ENCODE measurements at places on chromosomes 1 and 21. TPM values are rescaled to one million over a fixed set of nuclear protein-coding genes. Genes with fewer than 3 reads are reported as not detected.

Gene KMO
- not detected for total RNA-seq

Gene SDF4
- 68.2 TPM for total RNA-seq

Gene NTMT2
- total RNA-seq, result not detected

Gene CHRM3
- 1.0 TPM for total RNA-seq

Gene WARS2
- 15.3 TPM for total RNA-seq

Gene LCK
- not detected for total RNA-seq

Gene SPRR5
- not detected for total RNA-seq

Gene ASPM
- total RNA-seq, result 0.77 TPM

Gene IFI16
- total RNA-seq, result 34.0 TPM

Gene LCE1C
- not detected for total RNA-seq

Gene NR0B2
- total RNA-seq, result not detected

Gene CDC42BPA
- 25.8 TPM for total RNA-seq

Gene HSD3B1
- not detected for total RNA-seq

Gene CFHR3
- not detected for total RNA-seq

Gene FAM43B
- not detected for total RNA-seq

- DNase-seq, result no peak
These were observed 11.6 kb downstream of the SLAMF7 start for GRCh38 chr1:160750608-160751007.

DNA sequence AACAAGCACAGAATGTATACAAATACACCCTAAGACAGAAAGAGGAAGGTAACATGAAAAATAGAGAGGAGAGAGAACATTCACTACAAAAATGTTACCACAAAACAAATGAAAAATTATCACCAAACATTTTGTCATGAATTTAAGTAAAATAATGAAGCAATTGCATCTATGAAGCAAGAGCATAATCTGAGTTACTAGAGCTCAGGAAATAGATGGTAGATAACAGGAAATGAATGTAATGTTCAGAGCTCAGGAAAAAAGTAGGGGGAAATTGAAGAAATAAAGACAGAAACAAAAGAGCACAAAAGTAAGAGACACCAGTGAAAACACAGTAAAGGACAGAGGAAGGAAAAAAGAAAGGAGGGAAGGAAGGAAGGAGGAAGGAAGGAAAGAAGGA is 19.4 kb downstream of the SEC16B start:
- DNase-seq, result no peak

DNA sequence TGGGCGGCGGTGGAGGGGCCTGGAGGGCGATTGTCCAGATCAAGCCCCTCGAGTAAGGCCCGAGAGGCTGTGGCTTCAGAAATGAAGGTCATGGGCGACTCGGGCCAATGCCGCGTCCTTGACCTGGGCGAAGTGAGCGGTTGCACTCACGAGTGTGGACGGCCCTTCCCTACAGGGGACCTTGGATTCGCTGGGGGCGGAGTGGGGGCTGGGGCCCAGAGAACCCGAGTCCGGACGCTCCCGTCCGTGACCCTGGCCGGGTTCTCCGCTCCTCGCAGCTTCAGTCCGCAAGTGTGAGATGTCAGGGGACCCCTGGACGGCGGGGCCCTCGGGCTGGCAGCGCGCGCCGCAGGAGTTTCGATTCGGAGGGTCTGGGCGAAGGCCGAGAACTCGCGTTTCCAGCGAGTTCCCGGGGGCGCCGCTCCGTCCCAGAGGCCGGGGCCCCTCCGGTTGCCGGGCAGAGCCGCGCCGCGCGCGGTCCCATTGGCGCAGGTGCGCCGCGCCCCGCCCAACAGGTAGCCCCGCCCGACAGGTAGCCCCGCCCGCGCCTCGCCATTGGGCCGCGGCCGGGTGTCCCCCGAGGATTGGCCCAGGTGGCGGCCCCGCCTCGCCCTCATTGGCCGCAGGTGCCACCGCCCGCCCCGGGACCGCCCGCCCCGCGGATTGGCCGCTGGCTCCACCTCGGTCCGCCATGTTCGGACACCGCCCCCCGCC is at the start of gene PRKCZ:
Gene PRKCZ, plus strand, starts transcription at position 694 of the 714 bp plus-strand sequence. CDS start 220 bp downstream, outside the sequence.
- peak; percentile 73 for DNase-seq

- no peak for DNase-seq
These were observed 241.8 kb downstream of the TTLL7 start for GRCh38 chr1:83756984-83757717.

DNA sequence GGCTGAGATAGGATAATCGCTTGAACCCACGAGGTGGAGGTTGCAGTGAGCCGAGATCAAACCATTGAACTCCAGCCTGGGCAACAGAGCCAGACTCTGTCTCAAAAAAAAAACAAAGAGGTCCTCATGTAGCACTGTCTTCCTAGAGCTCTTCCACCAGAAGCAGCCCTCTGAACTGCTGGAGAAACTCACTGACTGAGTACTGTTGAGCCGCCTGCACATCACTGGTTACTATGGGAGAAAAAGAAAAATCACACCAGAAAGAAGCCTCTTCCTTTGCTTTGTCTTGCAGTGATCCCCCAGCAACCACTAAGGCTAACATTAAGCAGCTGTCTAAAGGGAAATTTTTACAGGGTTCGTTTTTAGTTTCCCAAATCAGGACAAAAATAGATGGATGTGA is 112.9 kb upstream of the LYPLAL1 start:
- DNase-seq, result no peak

DNA sequence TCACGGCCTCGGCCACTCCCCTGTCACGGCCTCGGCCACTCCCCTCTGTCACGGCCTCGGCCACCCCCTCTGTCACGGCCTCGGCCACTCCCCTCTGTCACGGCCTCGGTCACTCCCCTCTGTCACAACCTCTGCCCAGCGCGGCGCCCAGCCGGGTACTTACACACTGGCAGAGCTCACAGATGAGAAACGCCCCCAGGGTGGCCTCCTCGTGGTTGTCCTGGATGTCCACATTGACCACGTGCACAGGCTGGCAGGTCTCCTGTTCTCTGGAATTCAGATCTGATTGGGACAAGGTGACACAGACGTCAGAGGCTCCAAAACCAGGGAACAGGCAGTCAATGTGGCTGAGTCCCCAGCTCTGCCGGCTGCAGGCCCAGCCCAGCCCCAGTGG is 3.3 kb upstream of the TMEM240 start:
- DNase-seq, result no peak

- DNase-seq, result no peak
These were observed 146.4 kb upstream of the IVNS1ABP start for GRCh38 chr1:185463433-185463832.

- DNase-seq, result peak; percentile 58
These were observed 166.7 kb downstream of the ADGRL4 start for GRCh38 chr1:78839704-78840277.

DNA sequence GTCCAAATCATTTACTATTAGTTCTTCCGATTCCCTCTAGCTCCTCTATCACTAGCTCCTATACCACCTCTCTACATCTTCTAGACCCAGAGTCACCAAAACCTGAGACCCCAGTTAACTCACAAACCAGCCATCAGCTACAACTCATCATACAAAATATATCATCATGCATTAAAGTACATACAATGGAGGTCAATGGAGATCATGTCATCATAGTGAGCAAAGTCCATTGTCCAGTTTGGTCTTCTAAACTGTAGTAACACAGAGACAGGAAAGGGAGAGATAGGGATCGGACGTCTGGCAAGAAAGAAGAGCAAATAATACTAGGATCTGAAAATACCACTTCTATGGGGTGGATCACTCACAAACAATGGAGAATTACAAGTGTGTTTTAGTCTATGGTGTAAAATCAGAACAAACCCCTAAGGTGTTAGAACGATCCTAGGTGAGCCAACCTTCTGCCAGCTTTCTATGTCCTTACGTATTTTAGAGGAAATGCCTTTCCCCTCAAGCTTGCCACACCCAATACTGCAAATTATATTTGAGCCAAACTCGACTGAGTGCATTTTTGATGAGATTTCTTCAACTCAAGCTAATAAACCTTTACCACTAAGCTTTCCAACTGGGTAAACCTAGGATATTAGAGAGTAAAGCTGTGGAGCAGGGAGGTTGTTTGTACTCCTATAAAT is 3.9 kb downstream of the ADIPOR1 start:
- peak; percentile 66 for DNase-seq

- no peak for DNase-seq
These were observed 55.3 kb downstream of the RRAGC start for GRCh38 chr1:38804062-38804886.

DNA sequence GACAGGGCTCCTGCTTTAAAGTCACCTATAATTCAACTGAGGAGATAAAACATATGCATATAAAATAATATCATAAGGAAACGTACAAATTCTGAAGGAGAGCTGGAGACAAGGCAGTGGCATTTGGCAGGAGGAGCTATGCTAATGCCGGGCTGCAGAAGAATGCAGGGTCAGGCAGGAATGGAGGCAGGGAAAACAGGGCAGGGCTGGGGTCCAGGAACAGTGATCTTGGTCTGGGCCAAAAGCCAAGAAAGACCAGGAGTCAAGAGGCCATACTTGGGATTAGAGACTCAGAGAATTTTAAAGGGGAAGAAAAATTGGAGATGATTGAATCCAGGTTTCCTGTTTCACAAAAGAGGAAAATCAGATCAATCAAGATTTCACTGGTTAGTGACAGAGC is 20.0 kb upstream of the BRDT start:
- no peak for DNase-seq

DNA sequence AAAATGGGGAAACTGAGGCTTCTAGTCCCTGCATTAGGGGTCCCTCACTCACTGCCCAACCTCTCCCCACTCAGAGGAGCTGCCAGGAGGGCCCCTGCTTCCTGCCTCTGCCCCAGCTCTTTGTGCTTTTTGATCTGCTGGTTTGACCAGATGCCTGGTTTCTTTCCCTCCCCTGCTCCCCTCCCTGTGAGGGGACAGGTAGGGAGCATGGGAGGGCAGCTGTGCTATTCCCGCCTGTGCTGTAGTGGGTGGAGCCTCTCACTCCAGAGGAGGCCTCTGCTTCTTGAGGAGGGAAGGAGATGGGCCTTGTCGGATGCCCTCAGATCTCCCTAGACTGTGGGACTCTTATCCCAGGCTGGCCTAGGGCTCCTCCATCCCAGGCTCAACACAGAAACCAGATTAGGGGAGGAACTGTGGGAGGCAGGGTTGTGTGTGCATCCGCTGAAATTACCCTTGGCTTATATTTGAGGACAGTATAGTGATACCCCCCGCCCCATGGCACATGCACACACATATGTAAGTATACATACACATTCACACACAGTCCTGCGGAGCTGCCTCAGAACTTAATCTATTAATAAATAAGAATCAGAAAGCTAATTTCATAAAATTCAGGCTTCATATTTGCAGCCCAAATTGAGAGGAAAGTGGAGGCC is 4.6 kb downstream of the BOLA1 start:
- no peak for DNase-seq

DNA sequence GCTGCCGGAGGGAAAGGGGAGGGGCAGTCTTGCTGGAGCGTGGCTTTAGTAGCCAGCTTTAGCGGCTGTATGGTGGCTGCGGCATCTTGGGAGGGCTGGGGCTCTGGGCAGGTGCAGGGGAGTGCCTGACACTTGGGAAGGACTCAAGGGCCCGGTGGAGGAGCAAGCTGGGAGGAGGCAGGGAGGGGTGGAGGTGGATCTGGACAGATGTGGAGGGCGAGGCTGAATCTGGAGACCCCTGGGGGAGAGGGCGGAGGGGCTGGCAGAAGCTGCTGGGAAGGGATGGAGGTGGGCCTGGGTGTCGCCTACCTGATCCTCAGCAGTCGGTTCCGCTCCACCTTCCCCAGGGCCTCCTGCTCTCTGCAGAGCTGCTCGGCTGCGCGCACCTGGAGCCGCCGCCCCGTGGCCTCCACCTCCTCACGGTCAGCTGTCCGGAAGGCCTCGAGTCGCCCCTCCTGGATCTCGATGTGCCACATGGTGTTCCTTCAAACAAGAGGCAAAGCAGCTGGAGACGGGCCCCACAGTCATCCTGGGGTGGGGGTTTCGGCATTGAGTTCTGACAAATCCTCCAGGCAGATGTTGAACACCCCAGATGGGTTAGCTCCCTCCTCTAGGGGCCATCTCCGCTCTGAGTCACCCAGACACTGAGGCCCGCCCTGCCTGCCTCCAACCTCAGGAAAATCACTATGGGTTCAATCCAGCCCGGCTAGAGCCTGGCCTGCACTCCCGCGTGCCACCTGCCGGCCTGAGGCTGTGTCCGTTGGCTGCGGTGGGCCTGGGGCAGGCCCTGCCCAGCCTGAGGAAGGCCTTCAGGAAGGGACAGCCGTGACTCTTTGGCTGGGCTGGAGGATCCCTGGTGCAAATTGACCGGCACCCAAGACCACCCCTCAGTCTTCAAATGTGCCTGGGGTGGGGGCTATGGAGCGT is 29.6 kb downstream of the CFAP74 start:
- no peak for DNase-seq

DNA sequence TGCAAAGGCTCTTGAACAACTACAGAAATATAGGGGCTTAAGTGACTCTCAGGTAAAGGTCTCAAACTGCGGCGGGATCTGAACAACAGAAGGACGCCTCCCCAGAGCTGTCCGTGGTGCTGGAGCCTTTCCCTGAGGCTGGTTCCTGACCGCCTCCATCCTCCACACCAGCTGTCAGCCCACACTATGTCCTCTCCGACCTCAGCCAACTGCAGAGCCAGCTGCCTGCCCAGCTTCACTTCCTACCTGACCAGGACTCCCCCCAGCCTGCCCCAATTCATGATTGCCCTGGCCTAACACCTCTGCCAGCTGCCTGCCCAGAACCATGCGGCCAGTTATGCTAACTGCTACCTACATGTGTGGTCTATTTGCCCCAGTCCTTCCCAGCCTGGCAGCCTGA is 63.6 kb upstream of the ZC3H12A start:
- peak; percentile 7 for DNase-seq

- no peak for DNase-seq
These were observed 12.0 kb upstream of the TTLL10 start for GRCh38 chr1:1161683-1162079.

DNA sequence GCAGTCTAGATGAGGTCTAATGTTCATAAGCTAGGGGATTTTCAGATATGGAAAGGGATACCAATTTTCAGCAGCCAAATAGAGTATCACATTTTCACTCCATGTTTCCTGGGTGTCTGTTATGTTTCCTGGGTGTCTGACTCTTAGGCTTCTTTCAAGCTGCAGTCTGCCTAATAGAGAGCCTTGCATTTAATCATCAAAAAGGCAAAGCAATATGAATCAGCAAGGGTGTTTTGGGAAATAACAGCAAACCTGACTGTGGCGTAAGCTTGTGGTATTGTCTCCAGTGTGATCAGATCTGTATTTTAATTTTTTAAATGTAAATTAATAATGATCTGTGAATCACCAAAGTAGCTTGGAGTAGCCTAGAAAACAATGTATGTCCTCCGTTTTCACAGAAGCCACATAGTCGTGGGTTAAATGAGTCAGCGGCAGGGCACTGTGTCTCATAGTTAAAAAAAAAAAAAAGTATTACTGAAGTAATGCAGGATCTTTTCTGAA is 10.4 kb downstream of the LGALS8 start:
- peak; percentile 76 for DNase-seq
